Left ventricle myocardium superior (tissue), 1 donor: ENCODE measurements at places on chromosomes 4 and X. TPM values are rescaled to one million over a fixed set of nuclear protein-coding genes. Genes with fewer than 3 reads are reported as not detected.

- no peak for DNase-seq
Measured at GRCh38 chrX:123728016-123728415, 4.8 kb downstream of the THOC2 start.

Gene CXCL8
- total RNA-seq = 1.2 TPM

- DNase-seq = no peak
Measured at GRCh38 chr4:175891851-175892250, 79.8 kb upstream of the GPM6A start.

Gene STARD8
- total RNA-seq = 10.5 TPM

DNA sequence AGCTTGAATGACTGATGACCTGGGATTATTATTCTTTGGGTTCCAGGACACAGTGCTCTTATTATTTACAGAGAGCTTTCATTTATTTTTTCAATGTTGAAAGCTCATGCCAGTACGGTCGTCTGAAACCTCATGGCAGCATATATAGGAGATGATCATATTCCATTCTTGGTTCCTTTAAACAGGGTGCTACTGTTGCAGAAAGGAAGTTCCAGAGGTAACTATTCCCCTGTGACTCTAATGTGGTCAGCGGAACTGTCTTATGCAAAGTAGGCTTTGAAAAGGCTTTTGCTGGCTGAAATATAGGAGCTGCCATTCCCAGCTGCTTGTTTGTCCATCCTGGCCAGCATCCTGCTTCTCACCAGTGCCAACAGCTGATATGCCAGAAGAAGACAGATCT is 208.3 kb upstream of the LEF1 start:
- DNase-seq = no peak

- no peak for DNase-seq
Measured at GRCh38 chr4:61741327-61742096, 541.4 kb downstream of the ADGRL3 start.

DNA sequence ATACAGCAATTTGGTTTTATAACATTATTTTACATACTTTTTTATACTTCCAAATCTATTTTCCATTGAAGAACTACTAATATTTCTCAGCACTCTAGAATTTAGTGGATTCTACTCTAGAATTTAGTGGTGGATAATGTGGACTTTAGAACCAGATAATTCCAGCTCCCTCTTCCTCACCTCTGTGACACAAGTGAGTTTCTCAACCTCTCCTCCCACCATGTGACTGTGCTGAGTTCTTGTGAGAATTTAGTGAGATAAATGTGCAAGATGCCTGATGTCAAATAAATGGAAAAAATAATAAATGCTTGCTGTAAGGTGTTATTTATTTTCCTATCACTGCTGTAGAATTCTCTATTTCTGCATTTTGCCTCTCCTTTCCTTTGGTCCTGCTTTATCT is 107.3 kb downstream of the CPEB2 start:
- DNase-seq = no peak

Gene SH3D19
- total RNA-seq = 107 TPM

DNA sequence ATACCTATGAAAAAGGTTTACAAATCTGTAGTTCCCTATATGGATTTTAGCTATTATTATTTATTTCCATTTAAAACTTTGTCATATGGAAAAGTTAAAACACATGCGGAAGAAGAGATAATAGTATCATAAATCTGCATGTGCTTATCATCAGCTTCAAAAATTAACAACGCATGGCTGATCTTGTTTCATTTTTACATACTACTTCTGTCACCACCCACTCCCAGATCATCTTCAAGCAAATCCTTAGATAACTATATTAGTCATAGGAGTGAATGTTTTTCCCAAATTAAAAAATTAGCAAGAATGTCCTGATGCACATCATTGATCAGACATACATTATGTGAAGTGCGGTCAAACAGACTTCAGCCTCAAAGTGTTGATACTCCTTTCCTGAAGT is 24.6 kb upstream of the MOB1B start:
- no peak for DNase-seq

Gene VCX2
- not detected for total RNA-seq

DNA sequence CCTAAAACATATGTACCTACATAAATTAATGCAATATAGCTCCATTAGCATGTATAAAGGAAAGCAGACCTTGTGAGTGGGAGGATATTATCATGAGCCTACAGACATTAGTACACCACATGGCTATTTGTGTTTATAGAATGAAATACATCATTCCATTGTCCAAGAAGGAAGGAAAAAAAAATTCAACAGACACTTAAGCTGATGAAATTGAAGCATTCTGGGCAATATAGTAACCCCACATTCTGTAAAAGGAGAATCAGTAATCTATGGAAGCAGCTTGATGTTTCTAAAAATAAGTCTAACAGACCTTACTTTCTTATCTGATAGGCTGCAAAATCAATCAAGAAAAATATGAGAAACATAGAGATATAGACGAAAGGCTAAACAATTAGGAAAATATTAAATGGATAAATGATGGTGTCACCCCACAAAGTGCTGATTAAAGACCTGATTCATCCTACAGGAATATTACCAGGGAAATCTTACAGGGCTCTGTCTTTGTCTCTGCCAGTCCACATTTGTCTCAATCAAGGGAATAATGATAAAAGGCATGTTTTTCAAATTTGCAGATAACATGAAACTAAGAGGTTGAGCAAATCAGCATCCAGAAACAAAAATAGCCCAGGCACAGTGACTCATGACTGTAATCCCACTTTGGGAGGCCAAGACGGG is 76.8 kb downstream of the COMMD8 start:
- no peak for DNase-seq

Gene CLDN22
- total RNA-seq = not detected

GRCh38 chr4:111020961-111021360 is 398.1 kb upstream of the PITX2 start:
- no peak for DNase-seq

Gene QRFPR
- 2.6 TPM for total RNA-seq

DNA sequence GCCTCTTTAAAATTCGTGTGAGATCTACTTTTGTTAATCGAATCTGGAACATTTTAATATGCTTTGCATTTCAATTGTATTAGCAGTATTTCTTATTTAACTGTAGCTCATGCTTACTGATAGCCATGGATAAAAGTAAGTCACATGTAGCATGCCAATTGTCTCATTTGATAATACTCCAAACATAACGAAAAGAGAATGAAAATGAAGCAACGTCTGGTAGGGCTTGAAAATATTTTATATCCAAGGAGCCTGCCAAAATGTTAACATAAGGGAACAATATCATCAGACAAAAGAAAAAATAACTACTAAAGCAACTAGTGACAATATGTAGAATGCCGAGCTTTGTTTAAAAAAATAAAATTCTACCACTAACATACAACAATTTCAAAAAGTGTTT is 94.1 kb upstream of the MID1 start:
- no peak for DNase-seq
